ENCODE measurements at places on chromosomes 12 and 14.

GRCh38 chr14:24695265-24696241 is 61.6 kb upstream of the GZMB start:
- no peak for DNase-seq

DNA sequence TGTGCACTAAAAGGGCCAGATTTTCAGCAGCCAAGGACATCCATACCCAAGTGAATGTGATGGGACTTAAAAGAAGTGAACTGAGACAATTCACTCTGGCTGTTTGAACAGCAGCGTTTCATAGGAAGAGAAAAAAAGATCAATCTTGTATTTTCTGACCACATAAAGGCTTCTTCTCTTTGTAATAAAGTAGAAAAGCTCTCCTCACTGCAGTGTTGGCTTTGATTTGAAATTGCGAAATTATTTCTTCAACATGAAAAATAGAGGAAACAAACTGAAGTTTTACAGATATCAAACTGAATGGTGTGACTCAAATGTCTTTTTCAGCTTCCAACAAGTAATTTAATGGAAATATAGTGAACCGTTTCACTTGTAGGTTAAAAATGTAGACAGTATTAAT is 11.3 kb upstream of the KCNMB4 start:
- no peak for DNase-seq

DNA sequence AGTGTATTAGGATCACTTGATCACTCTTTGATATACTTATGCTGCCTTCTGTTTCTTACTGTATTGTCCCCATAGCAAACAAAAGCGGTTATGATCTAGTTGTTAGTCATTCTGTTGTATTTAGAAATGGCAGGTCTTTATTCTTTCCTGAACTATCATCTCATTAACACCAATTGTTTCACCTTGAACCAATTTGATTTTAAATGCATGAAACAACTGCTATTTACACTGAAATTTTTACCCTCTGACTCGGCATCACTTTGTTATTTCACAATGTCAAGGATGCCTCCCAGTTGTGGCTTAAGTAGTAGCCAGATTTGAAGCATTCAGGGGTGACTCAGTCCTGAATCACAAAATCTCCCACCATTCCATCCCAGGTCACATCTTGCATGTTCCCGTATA is 303.5 kb downstream of the EGLN3 start:
- DNase-seq = peak; percentile 86

GRCh38 chr14:39861229-39861600 is 429.0 kb upstream of the FBXO33 start:
- DNase-seq = no peak

DNA sequence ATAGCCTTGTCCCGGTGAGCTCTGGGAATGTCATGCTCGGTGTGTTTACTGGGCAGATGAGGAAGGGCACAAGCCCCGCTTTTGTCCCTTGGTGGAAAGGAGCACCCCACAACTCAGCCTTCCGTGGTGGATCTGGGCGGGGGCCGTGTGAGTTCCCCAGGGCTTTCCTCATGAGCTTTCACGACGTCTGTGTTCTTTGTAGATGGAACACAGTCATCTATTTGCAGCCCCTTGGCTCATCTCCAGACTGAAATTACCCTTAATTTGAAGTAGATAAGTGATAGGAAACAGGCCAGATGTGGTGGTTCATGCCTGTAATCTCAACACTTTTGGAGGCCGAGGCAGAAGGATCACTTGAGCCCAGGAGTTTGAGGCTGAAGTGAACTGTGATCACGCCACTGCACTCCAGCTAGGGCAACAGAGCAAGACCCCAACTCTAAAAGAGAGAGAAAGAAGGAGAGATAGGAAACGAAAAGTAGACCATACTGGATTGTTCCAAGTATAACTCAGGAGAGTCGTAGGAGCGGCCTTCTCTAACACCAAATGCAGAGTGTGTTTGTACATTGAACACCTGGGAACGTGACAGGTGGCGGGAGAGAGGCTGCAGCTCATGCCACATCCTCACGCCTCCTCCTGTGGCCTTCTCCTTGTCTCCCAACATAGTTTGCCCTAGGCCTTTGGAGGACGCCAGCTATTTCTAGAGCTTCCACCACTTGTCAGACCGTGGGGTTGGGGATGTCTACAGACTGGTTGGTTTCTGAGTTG is 8.8 kb downstream of the P2RX4 start:
- no peak for DNase-seq

DNA sequence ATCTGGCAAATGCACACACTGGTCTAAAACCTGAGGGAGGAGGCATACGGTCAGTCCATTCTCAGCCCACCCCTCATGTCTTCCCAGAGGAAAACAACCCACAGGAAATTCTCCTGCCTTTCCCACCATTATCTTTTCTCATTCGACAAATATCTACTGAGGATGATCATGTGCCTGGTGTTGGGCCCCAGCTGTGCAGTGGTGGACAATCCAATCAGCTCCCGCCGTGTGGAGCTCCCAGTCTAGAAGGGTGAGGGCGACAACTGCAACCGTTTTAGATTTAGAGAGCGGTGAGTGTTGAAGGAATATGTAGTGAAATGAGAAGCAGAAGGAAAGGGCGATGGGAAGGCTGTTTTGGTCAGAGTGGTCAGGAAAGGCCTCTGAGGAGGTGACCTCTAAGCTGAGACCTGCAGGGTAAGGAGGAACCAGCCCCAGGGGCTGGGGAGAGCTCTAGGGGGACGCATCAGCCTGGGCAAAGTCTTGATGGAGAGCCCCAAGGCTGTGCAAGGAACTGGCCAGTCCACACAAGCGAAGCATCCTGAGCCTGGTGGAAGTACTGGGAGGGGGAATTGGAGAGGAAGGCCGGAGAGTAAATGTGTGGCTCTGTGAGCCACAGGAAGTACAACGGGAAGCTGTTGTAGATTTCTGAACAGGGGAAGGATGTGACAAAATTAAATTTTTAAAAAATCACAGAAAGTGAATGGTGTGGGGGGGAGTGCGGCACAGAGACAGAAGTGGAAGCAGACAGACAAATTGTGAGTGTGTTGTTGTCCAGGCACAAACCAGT is 192.8 kb downstream of the NTF3 start:
- no peak for DNase-seq

GRCh38 chr12:26292596-26292995 is 97.2 kb downstream of the SSPN start:
- no peak for DNase-seq

- DNase-seq = no peak
Measured at GRCh38 chr14:58783792-58784511, 146.2 kb downstream of the DACT1 start.

- no peak for DNase-seq
Measured at GRCh38 chr12:107539196-107539939, 146.2 kb upstream of the PWP1 start.

GRCh38 chr12:106999446-106999845 is 12.5 kb upstream of the MTERF2 start:
- peak; percentile 77 for DNase-seq

GRCh38 chr14:93011650-93012325 is 88.8 kb downstream of the CHGA start:
- DNase-seq = no peak

DNA sequence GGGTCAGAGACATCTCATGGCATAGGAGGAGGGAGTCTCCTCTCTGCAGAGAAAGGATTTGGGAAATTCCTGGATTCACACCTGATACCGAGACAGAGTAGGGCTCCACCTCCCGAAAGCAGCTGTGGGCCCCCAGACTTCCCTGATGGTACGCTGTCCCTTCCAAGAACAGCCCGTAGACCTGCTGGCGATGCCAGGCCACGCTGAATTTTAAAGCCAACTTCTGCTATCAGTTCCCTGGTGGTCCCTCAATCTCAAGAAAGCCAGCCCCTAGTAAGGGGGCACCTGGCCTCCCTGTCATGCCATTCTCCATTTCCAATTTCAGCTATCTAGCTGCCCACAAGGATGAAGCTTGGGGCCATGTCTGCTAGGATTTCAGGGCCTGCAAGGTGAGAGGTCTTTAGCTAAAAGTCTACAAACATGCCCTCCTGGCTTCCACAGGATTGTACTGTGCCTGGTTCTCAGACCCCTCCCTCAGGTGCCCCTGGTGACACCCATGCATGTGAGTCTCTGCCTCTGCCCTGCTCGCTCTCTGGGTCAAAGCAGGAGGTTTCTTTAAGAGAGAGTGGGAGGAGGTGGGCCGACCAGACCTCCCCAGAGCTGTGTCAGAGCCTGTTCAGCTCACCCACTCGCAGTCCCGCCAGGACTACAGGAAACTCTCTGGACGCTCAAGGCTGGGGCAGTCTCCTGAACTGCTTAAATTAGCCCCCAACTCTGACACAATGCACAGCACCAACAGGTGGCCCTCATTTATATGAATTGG is 30.5 kb downstream of the ANO2 start:
- DNase-seq = no peak

DNA sequence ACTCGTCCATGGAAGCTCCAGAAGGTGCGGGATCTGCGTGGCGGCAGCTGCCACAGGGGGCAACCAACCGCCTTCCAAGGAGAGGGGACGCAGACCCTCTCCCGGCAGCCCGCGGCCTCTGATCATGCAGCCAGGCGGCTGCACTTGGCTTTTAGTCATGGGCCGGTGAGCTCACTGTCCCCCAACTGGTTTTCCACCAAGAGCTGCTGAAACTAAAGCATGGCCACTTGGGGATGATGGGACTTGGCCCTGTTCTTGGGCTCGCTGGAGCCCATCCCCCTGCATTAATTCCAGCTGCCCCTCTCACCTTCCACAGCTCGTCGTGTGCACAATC is 39.1 kb downstream of the CCDC85C start:
- DNase-seq = no peak

GRCh38 chr14:61258985-61259384 is 22.2 kb downstream of the TMEM30B start:
- peak; percentile 17 for DNase-seq

- no peak for DNase-seq
Measured at GRCh38 chr12:9037431-9037830, 48.1 kb downstream of the KLRG1 start.

DNA sequence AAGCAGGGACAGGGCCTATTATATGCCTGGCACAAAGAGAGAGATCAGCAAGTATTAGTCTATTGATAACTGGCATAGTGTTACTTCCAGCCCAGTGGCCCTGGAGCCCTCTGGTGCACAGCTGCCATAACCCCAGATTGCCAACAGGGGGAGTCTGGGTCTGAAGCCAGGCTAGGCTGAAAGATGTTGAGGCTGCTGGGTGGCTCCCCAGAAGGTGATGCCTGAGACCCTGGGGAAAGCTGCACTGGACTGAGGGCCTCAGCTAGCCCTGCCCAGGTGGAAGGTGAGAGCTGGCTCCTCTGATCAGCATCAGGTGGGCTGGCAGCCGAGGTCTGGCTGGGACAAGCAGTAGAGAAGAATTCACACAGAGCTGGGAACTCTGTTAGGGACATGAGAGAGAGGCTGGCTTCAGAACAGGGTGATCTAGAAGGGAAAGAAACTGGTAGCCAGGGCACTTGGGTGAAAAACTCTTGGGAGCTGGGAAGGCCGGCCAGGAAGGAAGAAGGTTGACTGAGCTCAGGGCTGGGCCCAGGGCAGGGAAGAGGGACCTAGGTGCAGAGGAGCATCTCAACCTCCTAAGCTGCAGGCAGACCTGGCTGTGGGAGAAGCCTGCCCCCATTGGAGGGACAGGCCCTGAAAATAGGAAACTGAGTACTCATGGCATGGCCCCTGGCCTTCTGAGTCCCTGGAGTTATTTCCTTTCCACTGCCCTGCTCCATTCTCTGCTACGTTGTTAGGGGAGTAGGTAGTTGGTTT is 3.9 kb downstream of the GZMH start:
- peak; percentile 34 for DNase-seq

GRCh38 chr12:90868626-90869025 is 86.3 kb downstream of the CCER1 start:
- DNase-seq = no peak

GRCh38 chr14:64702493-64703394 is 1.5 kb upstream of the PLEKHG3 start:
- no peak for DNase-seq

DNA sequence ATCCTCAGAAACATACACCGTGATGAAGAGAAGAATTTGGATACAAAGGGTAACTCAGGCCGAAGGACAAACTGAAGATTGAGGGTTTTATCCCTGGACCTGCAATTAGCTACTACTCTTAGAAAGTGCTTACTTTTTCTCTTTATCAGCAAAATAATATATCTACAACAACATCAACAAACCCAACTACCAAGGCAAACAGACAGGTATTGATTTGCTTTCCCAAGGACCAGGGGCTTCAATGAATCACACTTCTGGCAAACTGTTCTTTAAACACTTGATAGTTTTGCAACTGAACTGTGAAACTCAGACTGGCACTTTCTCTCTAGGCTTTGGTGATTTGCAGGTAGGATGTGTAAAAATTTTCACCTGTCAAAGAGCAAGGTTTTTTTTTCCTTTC is 247.5 kb downstream of the SEC23A start:
- no peak for DNase-seq

- no peak for DNase-seq
Measured at GRCh38 chr14:98582276-98582675, 689.7 kb downstream of the BCL11B start.

DNA sequence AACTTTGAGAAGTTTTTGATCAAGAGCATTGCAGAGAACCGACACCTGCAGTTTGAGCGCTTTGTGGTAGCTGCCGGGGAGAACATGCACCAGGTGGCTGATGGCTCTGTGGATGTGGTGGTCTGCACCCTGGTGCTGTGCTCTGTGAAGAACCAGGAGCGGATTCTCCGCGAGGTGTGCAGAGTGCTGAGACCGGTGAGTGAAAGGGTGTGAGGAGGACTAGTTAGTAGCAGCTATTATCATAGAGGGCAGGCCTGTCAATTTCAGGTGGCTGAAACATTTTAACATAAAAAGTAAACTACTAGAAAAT is 27.0 kb upstream of the HIGD1C start:
- no peak for DNase-seq

- DNase-seq = no peak
Measured at GRCh38 chr14:32329146-32329545, at the start of gene AKAP6. AKAP6 (plus strand) TSS chr14:32329298; CDS start chr14:32433494, 104,196 bp downstream.

- DNase-seq = no peak
Measured at GRCh38 chr12:69168828-69169227, 70.5 kb upstream of the CPSF6 start.

- DNase-seq = peak; percentile 45
Measured at GRCh38 chr14:56342494-56342942, 224.3 kb downstream of the PELI2 start.

GRCh38 chr12:76340680-76341435 is 7.4 kb downstream of the BBS10 start:
- DNase-seq = no peak

GRCh38 chr14:105848570-105848969 is 322.2 kb downstream of the TMEM121 start:
- no peak for DNase-seq

DNA sequence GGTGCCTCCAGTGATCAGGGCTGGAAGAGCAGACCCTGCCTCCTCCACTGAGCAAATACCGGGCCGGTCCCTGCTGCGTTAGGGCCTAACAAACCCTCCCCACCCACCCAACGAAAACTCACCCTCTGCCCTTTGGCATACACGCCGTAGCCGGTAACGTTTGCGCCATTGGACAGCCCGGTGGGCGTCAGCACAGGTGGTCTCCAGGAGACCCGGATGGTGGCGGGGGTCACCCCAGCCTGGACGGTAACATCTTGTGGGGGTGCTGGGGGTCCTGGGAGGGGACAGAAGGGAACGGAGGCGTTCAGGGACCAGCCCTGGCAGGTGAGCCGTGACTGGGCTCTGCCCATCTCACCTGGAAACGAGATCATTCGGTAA is 100.5 kb downstream of the PIWIL1 start:
- DNase-seq = no peak

All from AG20443 (cell line).